ENCODE measurements at places on chromosomes 6 and 20. TPM values are rescaled to one million over a fixed set of nuclear protein-coding genes. Genes with fewer than 3 reads are reported as not detected.
A peak's percentile ranks its signal among the peaks of the same experiment; 100 is the strongest.

Gene SCRT2
- total RNA-seq: not detected

Gene MEP1A
- not detected for total RNA-seq

Gene BPI
- total RNA-seq: not detected

Gene ZFP57
- 1.7 TPM for total RNA-seq

Gene OR2B6
- not detected for total RNA-seq

Gene SYTL3
- 0.20 TPM for total RNA-seq

Gene WFDC12
- not detected for total RNA-seq

DNA sequence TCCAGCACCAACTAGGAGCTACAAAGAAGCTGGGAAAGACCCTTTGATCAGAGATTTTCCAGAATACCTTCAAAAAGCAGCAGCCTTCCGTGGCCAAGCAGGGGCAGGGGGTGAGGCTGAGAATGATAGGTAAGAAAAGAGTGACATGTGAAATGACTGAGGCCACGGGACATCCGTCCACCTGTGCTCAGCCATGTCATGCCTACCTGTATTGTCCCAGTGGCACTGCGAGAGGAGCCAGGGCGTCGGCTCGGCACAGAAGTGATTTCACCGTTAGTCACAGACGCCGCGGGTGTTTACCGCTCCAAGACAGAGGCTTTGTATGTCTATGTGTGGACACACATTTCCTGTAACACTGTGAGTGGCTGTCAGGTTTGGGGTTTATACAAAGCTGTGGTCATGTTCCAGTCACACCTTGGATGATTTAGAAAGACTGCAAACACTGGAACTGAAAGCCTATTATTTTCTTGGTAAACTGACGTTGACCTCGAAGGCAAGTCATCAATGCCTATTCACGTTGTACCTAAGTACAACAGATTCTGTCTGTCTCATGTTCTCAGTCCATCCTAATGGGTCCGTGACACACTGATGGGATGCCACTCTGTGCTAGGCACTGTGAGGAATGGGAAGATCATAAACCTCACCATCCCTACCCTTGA lies 32.1 kb upstream of the JAG1 start:
- no peak for DNase-seq

DNA sequence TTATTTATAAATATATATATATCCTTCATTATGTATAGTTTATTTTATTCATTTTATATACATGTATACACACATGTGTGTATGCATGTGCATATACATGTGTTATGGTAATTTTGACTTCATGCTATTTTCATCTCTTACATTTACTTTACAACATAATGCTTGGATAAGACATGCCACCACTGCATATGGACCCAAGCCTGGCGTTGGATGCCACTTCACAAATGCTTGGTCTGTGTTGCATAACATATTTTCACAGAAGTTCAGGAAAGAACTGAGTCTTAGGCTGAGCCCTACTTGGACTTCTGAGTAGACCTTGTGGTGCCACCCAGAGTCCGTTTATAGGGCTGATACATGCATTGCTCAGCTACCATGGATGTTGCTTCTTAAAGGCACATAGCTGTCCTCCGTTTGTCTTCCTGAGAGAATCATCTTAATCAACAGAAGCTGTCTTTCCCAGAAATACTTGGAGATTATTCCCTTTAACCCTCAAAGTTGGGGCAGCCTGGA lies 337.8 kb downstream of the BTBD3 start:
- DNase-seq: no peak

GRCh38 chr6:140178520-140178919 lies 804.1 kb upstream of the CITED2 start:
- DNase-seq: no peak

DNA sequence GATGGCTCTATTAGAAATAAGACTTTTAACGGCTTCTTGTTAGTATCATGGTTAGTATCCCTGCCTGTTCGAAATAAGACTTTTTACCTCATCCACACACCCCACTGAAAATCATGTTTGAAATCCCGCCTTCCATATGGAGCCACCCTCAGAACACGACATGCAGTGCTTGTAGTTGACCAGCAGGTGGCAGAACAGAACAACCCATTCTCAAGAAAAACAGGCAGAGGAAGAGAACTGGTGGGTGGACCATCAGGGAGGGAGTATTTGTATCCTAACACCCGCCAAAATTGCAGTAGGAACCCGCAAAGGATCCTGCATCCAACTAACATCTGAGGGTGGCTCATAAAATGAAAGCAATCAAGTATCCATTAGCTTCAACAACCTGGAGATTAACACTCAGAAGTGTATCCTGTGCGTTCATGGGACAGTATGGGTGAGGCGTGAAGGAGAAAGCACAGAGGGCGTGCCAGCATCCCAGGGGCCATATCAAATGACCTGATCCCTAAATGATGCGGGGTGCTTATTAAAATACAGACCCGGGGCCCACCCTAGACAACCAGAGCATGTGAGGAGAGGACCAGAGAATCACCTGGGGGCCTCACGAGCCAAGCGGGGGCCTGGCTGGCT lies 89.6 kb upstream of the NHSL1 start:
- DNase-seq: peak; percentile 72

GRCh38 chr6:105911106-105911629 lies 175.0 kb upstream of the PRDM1 start:
- no peak for DNase-seq

GRCh38 chr6:70651326-70651905 lies 16.3 kb upstream of the SMAP1 start:
- DNase-seq: no peak

DNA sequence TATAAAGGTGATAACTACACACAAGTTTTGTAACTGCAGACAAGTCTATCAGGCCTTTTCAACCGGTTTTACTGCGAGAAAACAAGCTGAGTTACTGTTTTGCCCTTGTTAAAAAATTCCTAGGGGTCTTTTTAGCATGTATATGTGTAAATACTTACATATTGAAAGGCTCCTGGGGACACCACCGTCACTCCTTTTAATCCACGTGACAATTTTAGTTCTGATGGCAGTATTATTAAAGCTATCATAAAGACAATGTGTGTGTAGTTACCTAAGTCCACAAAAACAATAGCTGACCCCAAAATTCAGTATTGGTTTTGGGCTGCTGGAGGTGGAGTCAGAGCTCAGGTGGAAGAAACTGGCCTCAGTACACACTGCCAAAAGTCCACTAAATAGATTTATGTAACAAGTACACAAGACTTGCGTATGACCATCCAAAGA lies 41.3 kb upstream of the HFE start:
- DNase-seq: no peak

DNA sequence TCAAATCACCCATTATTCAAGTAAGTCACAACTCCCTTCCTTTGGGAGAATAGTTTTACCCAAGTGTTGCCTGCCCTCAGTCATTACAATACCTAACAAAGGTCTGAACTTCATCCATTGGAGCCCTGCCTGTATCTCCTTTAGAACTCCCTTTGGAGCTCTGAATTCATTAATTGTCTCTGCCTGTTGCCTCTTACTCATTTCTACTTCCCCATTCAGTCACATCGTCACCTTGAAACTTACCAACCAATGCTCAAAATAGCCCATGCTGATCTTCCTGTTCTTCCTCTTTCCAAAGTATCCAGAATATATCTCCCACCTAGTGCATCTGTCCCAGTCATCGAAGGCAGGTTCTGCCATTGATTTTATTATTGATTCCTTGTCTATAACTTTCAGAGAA lies 120.7 kb upstream of the ADGRF1 start:
- no peak for DNase-seq

- DNase-seq: no peak
Observed at GRCh38 chr20:9506280-9506821, 8.0 kb upstream of the LAMP5 start.

DNA sequence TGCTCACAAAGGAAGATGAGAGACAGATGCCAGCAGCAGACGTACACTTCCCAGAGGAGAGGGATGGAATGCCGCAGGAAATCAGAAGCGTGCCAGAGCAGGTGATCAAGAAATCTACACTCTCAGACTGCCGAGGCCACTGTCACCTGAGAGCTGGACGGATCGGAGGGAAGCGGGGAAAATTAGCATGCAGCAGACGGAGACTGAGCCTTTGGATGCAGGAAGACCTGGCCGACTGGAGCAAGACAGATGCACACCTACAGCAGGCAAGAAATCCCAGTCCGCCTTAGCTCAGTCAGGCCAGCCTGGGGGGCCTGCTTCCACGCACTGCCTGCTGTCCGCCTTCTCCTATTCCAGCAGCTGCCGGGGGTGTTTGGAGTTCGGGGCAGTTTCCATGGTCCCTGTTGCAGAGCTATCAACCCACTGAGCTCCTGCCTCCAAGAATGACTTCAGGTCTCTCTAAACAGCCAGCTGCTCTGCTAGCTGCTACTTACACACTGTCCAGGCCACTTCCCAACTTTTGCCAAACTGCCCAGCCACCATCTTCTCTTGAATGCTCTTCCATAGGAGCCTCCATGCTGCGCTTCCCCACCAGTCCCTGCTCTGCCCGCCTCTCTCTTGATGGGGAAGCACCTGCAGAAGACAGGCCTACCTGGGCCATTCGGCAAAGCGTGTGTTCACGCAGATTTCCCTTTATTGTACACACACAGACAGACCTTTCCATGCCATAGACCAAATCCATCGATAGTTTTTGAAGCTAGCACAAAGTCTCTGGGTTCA lies 368.5 kb downstream of the ZFAND3 start:
- DNase-seq: peak; percentile 25

DNA sequence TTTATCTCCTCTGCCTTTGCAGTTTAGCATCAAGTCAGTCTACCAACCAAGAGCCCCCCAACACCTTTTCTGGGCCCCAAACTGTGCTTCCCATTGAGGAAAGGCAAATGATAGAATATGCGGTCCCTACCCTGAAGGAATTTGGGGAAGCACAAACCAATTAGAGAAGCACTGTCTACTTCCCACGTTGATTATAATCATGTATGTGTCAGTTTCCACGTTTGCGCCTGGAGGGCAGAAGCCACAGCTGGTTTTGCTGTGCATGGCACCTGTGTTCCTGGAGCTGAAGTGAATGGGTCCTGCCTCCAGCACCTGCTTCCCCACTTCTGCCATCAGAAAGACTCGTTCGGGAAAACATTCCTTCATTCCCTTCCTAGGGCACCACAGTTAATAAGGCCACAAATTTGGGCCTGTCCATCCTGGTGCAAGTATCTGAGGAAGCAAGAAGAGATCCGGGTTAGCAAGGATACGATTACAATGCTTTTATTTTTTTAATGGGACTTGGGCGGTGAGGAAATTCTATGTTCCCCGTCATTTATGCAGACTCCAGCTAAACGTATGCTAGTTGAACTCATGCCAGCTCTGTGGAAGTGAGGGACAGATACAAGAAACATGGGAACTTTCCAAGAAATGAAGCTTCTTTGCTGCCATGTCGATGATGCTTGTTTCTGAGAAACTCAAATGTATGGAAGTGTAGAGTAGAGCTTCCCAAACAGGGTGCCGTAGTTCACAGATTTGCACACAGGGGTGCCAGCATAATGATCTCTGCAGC lies 333.5 kb downstream of the NRN1 start:
- DNase-seq: no peak

DNA sequence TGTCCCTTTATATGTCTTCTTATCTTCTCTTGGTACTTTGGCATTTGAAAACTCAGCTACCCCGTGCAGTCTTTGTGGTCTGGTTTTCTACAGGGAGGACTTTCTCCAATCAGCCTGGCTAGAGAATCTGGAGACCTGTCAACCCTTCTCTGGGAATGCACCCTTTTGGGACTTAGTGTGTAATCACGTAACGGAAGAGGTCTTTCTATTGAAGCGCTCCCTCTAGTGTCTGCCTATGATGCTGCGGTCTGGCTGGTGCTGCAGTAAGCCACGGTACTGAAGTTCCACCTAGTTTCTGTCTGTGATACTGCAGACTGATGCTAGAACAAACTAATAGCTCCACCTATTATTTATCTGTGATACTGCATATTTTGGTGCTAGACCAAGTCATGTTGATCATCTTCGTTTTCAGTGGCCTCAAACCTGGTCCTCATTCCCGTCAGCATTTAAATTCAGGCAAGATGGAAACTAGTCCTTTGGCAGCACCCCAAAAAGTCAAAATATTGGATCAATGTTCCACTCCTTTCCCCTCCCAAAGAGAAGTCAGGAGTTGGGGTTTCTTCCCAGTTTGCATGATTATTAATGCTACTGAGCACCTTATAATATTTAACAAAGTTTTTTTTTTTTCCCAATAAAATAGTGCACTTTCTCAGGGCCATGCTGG lies 12.5 kb upstream of the SIRPB2 start:
- peak; percentile 88 for DNase-seq

- no peak for DNase-seq
Observed at GRCh38 chr6:81734081-81734480, 18.4 kb downstream of the TENT5A start.

- DNase-seq: no peak
Observed at GRCh38 chr6:6878887-6879585, 228.7 kb upstream of the RREB1 start.

DNA sequence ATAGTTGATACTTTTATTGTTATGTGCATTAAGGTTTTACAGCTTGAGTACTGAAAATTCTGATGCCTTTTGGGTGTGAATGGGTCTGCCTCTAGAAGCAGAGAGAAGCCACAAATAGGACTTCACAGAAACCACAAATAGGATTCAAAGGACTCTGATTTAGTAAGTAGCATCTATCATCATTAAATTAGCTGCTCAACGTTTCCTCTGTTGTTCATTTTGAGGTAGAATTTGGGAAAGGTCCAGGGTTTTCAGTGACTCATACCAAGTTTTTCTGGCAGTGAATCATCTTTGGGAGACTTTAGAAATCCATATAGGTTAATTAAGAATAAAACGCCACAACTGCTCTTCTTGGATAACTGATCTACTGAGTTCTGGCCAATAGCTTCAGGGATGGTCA lies 105.1 kb downstream of the PHF3 start:
- DNase-seq: no peak

DNA sequence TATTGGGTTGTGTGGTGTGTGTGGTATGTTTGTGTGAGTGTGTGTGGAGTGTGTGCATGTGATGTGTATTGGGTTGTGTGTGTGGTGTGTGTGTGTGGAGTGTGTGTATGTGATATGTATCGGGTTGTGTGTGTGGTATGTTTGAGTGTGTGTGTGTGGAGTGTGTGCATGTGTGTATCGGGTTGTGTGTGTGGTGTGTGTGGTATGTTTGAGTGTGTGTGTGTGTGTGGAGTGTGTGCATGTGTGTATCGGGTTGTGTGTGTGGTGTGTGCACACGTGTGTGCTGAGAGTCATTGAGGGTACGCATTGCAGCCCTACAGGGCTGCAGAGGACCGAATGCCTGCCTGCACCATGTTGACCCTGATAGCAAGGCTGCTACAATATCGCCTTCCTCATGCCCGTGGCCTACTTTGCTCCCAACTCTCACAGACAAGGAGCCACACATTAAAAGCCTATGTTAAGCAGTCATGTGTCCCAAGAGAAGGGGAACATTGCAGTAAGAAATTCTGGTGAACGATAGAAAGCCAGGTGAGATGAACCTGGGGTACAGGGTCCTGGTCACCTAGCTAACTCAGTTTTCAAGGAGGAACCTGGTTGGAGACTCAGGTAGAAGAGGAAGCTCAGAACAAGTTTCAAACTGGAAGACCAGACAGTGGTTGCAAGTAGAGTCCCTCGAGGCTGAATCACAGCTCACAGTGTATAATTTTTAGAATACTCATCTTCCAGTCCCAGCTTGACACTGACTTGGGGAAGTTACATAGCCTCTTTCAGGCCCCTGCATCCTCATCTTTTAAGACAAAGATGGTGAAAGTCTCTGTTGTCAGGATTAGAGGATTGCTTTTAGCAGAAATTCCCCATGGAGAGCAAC lies 45.7 kb upstream of the TMEM170B start:
- DNase-seq: no peak

- DNase-seq: no peak
Observed at GRCh38 chr6:45815466-45816125, 200.1 kb downstream of the CLIC5 start.

Data from H9 (cell line).